Right lung (tissue), 10 donors: ENCODE measurements at places on chromosomes 13 and 19.

- no peak for DNase-seq
Measured at GRCh38 chr13:100895651-100896050, 221.1 kb upstream of the TMTC4 start.

DNA sequence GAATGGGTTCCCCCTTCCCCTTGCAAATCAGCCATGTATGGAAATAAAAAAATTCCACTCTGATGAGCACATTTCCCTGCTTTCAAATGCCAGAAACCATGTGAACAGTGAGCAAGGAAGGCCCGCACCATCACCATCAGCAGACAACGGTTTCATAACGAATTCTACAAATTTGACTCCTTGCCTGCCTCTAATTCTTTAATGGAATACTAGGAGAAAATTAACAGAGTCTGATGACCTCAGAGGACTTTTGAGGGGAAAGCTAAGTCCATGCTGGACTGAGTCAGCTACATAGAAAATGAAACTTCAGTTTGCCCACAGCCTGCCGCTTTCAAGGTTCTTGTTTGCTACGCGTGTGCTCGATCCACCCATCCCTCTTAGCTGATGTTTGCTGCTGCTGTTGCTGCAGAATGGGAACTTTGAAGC is 46.7 kb upstream of the KL start:
- no peak for DNase-seq

DNA sequence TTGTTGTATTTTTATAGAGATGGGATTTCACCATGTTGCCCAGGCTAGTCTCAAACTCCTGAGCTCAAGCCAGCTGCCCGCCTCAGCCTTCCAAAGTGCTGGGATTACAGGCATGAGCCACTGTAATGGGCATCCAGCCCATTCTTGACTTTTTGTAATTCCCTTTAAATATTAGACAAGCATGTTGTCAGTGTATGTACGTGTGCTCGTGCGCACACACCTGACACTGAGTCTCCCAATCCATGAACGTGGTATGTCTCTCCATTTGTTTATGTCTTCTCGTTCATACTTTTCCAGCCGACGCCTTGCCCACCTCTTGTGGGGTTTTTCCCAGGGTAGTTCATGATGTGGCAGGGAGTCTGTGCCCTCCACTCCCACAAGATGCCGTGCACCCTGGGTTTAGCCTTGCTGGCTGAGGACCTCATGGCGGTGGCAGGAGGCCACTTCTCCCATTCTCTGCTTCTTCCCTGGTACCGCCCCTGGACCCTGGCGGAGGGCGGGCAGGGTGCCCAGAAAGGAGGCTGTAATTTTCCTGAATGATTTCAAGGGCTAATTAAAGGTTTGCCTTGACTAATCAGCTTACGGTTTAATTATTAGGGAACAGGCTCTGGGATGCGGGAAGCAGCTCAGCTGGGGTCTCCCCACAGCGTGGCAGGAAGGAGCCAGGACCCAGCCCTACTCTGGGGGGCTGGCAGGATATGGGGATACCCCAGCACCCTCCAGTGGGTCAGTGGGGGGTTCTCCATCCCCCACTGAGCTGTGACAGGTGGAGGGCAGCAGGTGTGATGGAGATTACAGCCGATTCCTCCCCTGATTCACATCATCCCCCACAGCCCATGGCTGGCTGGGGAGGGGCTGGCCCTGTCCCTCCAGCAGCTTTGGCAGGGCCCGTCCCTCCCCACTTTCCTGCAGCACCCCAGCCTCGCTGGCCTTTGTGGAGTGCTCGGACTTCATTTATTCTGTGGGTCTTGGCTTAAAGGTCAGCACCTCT is 12.9 kb downstream of the PAK4 start:
- no peak for DNase-seq

- no peak for DNase-seq
Measured at GRCh38 chr19:3372413-3372812, 6.0 kb downstream of the NFIC start.

- DNase-seq = no peak
Measured at GRCh38 chr13:25717666-25718197, 334.1 kb downstream of the SHISA2 start.

DNA sequence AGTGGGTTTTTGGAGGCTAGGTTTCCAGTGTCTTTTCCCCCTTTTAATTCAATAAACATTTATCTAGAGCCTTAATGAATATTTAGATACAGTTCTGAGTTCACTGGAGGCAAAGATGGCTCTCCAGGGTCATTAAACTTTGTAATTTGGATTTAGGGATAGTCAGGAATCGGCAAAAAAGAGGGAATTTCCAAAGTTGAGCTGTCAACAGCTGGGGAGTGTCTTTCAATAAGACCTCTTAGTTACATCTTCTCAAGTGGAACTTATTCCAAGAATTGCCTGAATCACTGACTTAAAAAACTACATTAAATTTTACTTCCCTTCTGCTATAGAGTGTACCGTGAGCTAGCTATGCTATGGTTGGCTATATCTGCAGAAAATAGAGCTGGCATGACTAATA is 2.0 kb downstream of the LRCH1 start:
- peak; percentile 64 for DNase-seq

DNA sequence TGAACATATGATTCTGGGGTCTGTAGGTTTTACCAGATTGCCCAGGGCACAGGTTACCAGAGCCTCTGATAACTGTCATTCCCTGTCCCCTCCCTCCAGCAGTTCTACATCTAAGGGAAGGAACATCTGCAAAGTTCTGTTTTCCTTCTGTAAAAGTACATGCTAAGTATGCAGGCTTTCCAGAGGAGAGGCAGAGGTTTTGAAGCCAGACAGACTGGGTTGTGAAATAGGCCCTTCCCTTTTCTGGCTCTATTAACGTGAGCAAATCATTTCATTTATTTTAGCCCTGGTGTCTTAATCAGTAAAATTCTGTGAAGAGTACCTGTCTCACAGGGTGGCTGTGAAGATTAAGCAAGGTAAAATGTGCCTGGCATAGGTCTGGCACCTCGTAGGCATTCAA is 66.1 kb upstream of the C1QTNF9 start:
- DNase-seq = no peak

DNA sequence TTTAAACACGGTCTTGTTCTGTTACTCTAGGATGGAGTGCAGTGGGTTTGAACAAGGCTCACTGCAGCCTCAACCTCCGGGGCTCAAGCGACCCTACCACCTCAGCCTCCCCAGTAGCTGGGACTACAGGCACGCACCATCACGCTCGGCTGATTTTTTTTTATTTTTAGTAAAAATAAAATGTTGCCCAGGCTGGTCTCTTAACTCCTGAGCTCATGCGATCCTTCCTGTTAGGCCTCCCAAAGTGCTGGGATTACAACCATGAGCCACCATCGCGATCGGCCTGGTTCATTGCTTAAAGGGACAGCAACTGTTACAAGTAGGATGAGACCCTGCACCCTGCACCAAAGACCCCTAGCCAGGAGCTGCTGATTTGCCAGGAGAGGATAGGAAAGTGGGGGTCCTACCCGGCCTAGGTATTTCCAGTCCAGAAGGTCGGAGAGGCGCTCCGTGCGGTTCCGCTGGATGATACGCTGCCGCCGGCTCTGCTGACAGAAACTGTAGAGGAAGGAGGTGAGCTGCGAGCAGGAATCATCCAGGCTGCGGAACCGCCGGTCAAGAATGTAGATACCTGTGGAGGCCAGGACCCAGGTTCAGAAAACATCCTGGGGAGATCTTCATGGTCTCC is 5.1 kb downstream of the FTL start:
- DNase-seq = no peak

DNA sequence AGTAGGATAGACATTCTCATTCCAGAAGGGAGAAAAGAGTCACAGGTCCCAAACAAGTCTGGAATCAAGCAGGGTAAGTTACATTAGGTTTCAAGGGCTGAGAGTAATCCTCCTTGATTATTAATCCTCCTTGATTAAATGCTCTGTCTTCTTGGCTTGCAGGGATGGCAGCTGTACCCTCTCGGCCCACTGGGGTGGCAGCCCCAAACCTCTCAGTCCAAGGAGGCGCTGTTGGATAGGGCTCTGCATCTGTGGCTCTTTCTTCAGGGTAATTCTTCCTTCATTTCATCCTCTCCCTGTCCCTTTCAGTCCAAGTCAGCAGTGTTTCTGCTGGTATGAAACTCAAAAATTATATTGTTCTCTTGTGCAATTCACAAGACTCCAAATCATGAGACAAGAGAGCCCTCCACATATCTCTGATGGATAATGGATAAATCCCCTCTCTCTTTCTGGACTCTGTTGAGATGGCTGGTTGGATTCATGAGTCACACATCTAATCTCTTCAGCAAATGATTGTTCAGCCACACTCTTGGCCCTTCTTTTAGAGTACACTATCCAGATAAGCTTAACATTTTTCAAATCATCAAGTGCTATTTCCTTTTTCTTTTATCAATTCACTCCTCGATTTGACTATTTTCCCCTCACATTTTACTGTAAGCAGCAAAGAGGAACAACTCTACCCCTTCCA is 323.7 kb upstream of the HTR2A start:
- DNase-seq = no peak

- DNase-seq = no peak
Measured at GRCh38 chr13:59793107-59793506, 370.6 kb downstream of the DIAPH3 start.

- no peak for DNase-seq
Measured at GRCh38 chr19:18170714-18171255, 2.8 kb upstream of the IFI30 start.
